ENCODE measurements at places on chromosomes 1 and 21.
A peak's percentile ranks its signal among the peaks of the same experiment; 100 is the strongest.

DNA sequence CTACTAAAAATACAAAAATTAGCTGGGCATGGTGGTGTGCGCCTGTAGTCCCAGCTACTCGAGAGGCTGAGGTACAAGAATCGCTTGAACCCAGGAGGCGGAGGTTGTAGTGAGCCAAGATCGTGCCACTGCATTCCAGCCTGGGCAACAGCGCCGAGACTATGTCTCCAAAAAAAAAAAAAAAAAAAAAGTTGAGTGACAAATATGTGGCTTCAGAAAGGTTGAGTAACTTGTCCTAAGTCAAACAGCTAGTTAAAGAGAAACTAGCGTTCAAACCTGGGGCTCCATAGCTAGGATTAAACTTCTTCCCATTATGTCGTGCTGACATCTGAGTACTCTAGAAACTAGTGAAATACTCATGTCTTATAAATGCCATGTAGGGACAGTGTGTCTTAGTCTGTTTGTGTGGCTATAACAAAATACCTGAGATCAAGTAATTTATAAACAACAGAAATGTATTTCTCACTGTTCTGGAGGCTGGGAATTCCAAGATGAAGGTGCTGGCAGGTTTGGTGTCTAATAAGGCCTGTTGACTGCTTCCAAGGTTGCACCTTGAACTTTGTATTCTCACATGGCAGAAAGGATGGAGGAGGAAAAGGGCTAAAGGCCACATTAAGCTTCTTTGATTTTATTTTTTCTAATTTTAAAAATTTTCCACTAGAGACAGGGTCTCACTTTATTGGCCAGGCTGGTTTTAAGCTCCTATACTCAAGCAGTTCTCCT, 12.0 kb downstream of the AK4 start:
- DNase-seq: no peak

DNA sequence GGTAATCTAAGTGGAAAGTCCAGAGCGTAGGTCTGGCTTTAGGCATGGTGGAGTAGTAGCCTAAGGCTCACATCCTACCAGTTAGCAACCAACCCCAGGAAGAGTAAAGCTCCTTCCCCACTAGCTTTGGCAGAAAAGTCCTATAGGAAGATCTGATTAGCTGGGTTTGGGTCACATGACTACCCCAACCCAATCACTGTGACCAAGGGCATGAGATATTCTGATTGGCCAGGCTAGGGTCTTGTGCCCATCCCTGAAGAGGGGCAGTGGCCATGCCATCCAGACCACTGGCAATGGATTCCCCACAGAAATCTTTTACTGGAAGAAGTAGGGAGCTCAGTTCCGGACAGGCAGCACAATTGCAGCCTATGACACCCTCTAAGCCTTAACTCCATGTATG, 58.6 kb upstream of the CD34 start:
- no peak for DNase-seq

- no peak for DNase-seq
Measured at GRCh38 chr1:67713057-67713846, 28.3 kb downstream of the GADD45A start.

GRCh38 chr1:26429721-26430120, 2.4 kb upstream of the DHDDS start:
- DNase-seq: no peak

GRCh38 chr1:192937128-192937527, 122.0 kb downstream of the UCHL5 start:
- no peak for DNase-seq

DNA sequence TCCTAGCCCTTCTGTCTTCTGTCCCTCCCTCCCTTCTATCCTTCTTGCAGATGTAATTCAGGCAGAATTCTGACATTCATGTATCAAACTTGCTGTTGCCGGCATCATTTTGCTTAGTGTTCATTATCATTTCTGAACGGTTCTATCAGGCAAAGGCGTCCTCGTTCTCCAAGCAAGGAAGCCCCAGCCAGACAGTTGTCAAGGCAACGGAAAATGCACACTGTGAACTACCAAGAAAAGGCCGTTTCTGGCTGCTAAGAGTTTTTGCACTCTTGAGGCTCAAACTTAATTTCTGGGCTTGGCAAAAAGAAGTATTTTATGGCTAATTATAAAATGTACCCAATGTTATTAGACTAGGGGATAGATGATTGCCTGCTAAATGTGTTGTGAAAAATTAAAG, 164.7 kb upstream of the KCNJ15 start:
- DNase-seq: no peak

- DNase-seq: no peak
Measured at GRCh38 chr1:229887043-229887822, 179.8 kb upstream of the GALNT2 start.

GRCh38 chr1:227315629-227316346, 2.5 kb downstream of the CDC42BPA start:
- DNase-seq: no peak

GRCh38 chr1:55015123-55015522, 16.4 kb downstream of the BSND start:
- no peak for DNase-seq

GRCh38 chr1:18109756-18110597, 2.4 kb downstream of the IGSF21 start:
- DNase-seq: peak; percentile 68

DNA sequence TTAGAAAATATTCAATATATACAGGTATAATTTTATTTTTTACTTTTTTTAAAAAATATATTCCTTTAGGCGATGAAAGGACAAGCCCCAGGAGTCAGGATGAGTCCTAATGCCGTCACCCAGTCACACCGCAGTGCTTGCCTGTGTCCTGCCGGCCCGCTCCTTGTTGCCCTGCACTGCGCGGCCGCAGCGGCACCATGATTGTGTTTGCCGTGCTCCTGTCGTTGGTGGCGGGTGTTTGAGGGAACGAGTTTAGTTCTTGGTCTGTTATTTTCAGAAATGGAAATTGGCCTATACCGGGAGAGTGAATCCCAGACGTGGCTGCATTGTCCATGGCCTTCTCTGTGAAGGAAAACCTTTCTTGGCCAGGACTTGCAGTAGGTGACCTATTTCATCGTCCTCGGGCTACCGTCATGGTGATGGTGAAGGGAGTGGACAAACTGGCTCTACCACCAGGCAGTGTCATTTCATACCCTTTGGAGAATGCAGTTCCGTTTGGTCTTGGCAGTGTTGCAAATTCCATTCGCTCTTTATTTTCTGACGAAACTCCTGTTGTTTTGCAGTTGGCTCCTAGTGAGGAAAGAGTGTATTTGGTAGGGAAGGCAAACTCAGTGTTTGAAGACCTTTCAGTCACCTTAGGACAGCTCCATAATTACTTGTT, 45.9 kb upstream of the CRB1 start:
- DNase-seq: no peak

DNA sequence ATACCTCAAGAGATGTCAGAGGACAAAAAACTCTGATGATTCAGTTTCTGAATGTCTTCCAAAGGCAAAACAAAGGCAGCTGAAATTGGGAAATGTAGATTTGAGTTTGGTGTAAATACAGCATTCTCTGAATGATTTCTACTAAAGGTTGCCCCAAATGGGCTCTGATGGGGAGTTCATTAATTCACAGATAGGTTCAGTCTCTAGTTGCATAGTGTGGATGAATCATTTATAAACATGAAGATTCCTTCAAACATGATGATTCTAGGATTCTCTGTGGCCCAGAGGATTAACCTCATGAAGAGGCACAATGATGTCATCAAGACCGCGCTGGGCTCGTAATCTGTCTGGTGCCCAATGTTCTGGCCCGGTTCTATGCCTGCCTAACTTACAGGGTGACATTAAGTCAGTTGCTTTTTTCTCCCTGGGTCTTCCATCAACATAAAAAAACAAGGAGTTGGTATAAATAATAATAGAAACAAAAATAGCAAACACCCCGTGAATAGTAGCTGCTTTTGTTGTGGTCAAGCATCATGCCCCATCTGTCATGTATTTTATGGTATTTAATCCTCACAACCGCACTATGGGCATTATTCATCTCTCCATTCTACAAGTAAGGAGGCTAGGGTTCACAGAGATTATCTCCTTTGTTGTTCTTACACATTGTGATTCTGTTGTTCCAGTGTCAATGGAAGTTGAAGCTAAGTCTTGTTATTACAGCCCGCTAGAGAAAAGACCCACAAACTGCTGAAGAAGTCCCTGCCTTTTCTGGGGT, 509.6 kb upstream of the USP24 start:
- DNase-seq: no peak

- DNase-seq: no peak
Measured at GRCh38 chr1:16978567-16979474, 1.6 kb downstream of the MFAP2 start.

DNA sequence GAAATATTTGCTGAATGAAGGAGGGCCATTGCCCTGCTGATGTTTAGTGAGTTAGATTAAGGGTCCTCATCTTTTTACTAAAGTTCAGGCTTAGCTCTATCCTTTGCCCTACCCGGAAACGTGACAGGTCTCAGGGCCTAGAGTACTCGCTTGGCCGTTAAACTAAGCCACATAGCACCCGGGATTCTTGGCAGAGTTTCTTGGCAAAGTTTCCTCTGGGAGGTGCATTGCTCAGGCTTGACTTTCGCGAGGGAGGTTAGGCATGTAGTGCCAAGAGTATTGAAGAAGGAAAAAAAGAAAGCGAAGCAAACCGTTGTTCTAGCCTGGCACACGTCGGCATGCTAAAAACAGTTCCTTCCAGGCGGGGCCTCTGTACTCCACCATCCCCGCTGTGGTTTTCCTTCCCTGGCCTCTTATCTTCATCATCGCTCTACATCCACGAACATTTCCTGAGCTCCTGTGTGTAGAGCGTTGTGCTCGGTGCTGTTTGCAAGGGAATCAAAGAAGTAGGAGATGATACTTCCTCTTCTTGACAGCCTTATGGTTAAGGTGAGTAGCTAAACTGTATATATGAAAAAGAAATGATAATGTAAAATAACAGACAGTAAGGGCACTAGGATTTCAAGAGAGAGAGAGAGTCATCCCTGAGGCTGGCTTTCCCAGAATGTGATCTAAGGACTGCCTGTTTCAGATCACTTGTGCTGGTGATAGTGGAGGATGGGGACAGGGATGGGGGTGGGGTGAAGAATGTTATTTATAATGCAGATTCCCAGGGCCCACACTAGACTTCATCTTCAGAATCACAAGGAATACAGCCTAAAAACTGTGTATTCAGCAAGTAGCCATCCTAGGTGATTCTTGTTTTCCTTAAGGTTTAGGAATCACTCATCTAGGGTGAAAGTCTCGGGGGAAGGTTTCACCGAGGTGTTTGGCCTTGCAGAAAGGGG, 18.8 kb downstream of the RNF220 start:
- no peak for DNase-seq

DNA sequence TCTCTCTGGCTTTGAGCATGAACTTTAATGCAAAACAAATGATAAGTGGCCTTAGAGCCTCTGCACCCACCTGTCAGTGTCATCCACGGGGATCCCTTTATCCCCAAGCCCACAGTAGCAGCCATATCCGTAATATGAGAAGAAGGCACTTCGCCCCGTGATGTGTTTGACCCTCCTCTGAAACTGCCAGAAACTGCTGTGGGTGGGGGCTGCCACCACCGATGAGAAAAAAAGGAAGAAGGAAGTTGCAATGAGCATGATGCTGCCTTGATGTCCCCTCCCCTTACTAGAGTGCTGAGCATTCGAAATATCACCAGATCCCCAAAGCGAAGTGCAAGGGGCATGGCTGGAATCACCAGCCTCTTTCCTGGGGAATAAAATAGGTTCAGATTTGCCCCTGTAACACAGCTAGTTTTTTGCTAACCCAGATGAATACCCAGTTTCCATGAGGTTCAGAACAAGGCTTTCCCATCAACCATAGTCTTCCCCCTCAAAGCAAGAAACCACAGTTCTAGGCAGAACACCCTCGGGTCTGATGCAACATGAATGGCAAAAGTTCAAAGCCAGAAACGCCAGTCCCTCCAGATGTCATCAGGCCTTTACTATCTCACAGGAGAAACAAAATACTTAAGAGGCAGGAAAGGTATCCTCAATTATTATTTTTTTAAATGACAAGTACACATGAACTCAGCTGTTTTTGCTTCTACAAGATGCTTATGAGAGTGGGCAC, 10.8 kb upstream of the UBXN10 start:
- DNase-seq: no peak

DNA sequence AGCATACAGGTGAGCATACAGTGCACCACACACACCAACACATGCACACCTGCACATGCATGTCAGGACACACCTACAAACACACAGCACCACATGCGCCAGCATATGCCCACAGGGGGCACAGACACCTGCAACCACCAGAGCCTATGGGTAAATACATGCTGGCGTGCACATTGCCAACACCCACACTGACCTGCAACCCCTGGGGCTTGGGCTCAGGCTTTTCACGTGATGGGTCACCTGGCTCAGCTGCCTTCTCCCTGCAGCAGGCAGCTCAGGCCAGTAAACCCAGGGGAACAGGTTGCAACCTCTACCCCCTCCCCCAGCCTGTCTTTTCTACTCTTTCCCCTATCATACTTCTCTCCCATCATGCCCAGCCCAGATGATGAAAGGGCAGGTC, 8.1 kb downstream of the CD247 start:
- no peak for DNase-seq

DNA sequence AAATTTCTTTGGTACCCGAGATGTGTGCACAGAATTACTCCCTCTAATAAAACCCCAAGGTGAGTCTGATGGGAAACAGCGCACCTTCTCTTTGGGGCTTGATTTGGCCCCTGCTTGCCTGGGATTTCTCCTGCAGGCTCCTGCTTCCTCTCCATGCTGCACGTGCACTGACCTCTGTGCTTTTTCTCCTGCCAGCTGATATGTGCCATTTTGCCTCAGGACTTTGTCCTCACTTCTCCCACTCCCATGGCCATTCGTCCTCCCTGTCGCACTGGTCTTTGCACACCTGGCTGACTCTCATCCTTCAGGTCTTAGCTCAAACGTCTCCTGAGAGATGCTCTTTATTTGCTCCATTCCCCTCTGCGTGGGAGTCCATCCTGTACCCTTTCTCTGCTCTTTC, 1.2 kb downstream of the CBR1 start:
- no peak for DNase-seq

DNA sequence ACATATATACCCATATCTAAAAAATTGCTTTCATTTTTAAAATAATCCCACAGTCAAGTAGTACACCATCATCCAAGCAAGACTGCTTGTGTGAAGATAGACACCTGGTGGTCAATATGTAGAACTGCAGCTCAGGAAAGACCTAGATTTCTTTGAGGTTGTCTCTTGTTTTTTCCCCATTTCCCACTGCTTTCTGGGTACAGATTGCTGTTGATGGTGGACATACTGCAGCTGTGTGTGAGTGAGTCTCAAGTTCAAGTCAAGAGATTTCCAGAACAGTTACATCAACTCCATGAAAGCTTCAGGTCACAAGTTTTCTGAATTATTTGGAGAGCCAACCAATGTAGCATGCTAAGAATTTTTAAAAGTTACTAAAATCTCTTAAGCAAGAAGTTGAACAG, 306.4 kb downstream of the DUSP10 start:
- no peak for DNase-seq

GRCh38 chr1:183877053-183877720, 72.3 kb downstream of the RGL1 start:
- DNase-seq: peak; percentile 44

DNA sequence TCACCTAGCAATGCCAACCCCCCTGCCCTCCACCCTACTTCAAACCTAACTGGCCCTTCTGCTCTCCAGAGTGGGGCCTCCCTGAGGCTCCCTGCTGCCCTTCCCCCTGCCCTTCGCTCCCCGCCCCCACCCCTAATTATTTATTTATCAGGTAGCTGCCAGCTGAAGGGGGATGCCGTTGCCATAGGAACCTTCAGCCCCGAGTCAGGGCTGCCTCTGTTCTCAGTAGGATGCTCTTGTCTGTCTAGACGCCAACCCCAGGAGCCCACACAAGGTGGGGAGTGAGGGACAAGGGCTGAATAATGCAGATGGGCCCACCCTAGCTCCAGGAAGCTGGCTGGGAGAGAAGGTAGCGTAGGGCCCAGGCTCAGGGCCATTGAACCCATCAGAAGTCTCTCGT, 41.1 kb downstream of the NKAIN1 start:
- DNase-seq: no peak
